ENCODE measurements at places on chromosomes 3 and 15.
A peak's percentile ranks its signal among the peaks of the same experiment; 100 is the strongest.

DNA sequence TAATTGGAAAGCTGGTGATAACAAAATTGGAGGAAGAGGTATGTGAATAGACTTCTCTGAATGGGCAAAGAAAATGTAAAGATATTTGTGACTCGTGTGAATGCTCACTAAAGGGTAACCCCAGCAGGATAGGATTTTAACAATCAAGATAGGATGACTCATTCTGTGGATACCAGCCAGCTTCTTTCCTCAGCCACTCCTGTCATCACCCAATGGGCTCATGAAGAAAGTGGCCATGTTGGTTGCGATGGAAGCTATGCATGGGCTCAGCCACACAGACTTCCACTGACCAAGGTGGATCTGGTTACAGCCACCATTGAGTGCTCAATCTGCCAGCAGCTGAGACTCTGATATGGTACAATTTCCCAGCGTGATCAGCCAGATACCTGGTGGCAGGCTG, 40.9 kb downstream of the STRIT1 start:
- no peak for DNase-seq

DNA sequence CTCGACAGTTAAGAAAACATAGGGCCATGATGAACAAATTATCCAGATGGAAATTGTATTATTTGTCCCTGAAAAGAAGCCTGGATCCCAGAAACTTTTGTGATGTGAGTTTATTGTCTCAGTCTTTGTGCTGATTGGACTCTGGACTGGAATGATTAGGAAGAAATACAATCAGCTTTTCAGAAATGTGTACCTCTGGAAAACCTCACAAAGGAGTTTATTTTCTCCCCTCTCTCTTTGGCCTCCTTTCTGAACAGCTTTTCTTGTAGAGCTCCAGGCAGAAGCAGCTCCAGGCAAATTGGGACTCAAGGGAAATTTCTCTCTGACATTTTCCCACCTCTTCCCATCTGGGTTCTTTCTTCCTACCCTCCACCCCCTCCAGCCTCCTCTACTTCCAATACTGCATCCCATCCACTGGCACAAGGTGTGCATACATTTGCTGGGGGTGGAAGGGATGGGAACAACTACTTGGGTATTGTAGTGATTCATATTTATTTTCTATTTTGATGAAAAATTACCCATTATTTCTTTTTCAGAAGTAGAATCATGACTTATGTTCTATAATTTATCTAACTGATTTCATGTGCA, 119.7 kb downstream of the CD47 start:
- no peak for DNase-seq

- no peak for DNase-seq
These were observed 232.7 kb downstream of the MECOM start for GRCh38 chr3:169430707-169431404.

DNA sequence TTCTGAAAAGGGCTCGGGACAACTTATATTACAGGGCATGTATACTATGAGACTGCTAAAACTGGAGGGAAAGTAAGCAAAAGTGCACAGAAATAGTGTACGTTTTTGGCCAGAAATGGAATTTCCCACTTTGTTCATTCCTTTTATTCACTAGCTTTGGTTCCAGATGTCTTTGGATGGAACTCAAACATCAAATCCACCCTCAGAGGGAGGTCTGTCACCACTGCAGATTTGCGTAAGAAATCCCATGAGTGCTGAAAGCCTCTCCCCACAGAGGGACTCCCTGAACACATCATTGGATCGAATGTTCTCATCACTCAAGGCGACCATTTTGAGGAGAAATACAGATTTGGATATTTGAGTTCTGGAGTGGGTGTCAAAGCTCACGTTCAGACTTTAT, 71.6 kb downstream of the FEM1B start:
- DNase-seq: no peak

DNA sequence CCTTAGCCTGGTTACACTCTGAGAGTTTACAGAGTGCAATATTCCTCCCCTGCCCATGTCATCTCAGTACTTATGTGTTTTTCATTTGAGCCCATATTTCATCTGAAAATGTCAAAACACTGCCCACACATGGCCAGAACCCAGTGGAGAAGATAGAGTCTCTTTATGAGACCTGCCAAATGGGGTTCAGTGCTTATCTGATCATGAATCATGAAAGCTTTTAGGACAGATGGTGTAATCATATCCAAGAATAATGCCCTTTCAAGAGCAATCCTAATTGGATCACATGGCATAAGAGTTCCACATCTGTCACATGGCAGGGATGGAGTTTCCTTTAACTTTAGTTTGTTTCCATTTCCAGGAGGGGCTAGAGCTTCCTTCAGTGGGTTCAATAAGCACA, 77.2 kb upstream of the AGBL1 start:
- DNase-seq: no peak

- no peak for DNase-seq
These were observed 7.1 kb downstream of the SATB1 start for GRCh38 chr3:18417904-18418572.

DNA sequence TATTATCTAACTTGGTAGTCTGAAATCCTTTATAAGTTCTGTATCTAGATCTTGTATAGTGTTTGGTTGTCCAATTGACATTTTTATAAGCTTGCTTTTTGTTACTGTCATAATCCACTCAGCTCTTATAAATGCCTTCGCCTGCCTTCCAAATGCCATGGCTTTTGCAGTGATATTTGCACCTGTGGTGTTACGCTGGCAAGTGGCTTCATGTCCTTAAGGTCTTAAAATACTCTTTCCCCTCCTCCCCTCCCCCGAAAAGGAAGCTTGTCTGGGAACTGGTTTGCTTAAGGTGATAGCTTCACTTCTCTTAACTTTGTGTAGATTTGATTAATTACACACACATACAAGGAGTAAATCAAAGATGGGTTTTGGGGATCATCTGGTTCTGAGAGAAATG, 62.0 kb downstream of the ABHD2 start:
- DNase-seq: no peak

DNA sequence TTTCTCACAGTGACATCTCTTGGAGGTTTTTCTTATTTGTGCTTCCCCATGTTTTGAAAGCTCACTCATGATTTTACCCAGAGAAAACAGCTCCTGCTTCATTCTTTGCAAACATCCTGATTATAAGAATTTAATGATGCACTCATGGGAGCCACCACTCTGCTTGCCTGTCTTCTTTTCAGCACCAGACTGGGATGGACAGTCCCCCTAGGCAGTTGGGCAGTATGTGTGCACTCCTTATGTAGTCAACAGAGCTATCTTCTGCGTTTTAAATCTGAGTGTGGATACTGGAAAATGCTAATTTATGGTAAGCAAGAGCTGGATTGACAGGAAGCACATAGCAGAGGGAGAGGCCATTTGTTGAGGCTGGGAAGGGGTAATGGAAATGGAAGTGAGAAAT, 276.1 kb downstream of the AGBL1 start:
- DNase-seq: no peak

GRCh38 chr15:67396114-67396513, 124.8 kb upstream of the C15orf61 start:
- no peak for DNase-seq

DNA sequence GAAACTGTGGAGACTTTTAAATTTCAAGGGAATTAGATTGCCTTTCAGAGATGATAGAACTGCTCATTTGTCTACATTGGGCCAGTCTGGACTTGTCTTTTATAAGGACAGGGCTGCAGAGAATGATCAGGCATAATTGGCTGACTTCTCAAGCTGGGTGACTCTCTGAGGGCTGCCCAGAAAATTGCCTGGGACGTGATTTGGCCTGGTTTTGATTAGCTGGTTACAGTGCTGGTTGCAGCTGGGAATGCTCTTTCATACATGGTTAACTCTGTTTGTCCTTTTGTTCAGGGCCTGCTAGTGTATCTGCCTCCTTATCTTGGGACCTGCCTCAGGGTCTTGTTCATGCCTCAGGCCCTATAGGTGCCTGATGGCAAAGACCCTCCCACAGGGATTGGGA, 245.6 kb downstream of the CLSTN2 start:
- no peak for DNase-seq

- DNase-seq: no peak
These were observed 415.7 kb upstream of the THBS1 start for GRCh38 chr15:39165020-39165706.

- DNase-seq: no peak
These were observed 63.1 kb downstream of the TLE3 start for GRCh38 chr15:70034596-70034995.

DNA sequence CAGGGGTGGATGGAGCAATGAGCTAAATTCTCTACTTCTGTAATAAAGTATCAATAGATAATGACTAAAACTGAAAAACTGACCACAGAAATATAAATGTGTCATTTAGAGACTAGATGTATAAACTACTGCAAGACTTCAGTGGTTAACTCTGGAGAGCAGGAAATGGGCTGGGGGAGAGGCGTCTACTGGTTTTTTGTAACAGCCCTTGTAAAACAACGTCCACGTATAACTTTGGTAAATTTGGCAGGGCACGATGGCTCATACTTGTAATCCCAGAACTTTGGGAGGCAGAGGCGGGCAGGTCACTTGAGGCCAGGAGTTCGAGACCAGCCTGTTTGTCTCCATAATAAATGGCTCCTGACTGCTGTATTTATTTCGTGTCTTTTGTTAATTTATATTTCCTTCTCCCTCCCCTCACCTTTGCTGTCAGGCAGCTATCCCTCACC, 12.5 kb downstream of the RAB27A start:
- DNase-seq: no peak

DNA sequence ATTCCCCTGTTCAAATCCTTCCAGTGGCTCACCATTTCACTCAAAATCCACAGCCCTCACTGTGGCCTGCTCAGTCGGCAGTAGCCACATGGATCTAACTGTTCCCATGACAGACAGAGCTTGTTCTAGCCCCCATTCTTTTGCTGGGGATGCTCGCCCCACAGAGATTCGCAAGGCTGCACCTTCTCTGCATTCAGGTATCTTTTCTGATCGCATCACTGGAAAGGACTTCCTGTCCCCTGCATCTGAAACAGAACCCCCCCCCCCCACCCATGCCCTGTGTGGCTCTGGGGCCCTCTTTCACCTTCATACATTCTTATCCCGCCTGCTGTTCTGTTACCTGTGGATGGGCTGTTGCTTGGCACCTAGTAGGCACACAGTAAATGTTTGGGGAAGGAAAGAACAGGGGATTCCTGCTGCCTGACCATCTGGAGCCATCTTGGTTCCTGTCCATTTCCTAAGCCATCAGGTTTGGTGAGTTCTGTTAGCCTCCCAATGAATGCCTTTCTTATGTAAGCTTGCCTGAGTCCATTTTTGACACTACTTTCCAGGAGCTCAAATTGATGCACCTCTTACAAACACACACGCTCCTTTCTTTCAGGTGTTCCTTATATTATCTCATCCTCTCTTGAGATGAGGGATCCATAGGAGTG, 42.9 kb upstream of the PGPEP1L start:
- DNase-seq: peak; percentile 61

GRCh38 chr3:187648177-187648576, 22.0 kb downstream of the SST start:
- DNase-seq: no peak

- DNase-seq: no peak
These were observed 546 bp downstream of the TRIM59 start for GRCh38 chr3:160448845-160449635.

- DNase-seq: peak; percentile 19
These were observed 22.0 kb downstream of the SLC15A2 start for GRCh38 chr3:121916189-121916588.

GRCh38 chr3:15450438-15451215, 23.2 kb downstream of the EAF1 start:
- DNase-seq: no peak

- no peak for DNase-seq
These were observed 2.8 kb upstream of the CPNE4 start for GRCh38 chr3:132037581-132037980.

DNA sequence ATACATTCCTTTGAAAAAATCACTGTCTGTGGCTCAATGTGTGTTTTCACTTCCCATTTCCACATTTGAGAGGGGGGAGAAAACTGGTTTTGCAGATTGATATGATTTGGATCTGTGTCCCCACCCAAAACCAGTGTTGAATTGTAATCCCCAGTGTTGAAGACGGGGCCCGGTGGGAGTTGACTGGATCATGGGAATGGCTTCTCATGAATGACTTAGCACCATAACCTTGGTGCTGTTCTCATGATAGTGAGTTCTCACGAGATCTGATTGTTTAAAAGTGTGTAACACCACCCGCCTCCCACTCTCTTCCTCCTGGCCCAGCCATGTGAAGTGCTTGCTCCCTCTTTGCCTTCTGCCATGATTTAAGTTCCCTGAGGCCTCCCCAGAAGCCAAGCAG, 16.1 kb downstream of the TMEM207 start:
- no peak for DNase-seq

- no peak for DNase-seq
These were observed 85.2 kb upstream of the WDR72 start for GRCh38 chr15:53844634-53845033.

DNA sequence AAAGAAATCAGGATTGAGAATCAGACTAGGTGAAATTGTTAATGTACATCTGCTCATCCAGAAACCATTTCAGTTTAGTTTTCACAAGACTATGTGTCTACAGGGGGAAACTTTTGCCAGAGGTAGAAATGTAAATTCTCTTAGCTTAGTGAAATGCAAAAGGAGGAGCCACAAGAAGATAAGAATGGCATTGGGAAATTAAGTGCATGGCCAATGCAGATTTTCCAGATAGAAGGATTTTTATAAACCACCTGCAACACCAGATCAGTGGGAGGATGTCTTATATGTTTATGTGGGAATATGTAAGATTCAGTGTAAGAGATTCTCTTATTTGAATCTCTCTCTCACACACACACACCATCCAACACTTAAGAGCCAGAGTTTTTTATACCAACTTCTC, 67.2 kb downstream of the HMG20A start:
- no peak for DNase-seq

DNA sequence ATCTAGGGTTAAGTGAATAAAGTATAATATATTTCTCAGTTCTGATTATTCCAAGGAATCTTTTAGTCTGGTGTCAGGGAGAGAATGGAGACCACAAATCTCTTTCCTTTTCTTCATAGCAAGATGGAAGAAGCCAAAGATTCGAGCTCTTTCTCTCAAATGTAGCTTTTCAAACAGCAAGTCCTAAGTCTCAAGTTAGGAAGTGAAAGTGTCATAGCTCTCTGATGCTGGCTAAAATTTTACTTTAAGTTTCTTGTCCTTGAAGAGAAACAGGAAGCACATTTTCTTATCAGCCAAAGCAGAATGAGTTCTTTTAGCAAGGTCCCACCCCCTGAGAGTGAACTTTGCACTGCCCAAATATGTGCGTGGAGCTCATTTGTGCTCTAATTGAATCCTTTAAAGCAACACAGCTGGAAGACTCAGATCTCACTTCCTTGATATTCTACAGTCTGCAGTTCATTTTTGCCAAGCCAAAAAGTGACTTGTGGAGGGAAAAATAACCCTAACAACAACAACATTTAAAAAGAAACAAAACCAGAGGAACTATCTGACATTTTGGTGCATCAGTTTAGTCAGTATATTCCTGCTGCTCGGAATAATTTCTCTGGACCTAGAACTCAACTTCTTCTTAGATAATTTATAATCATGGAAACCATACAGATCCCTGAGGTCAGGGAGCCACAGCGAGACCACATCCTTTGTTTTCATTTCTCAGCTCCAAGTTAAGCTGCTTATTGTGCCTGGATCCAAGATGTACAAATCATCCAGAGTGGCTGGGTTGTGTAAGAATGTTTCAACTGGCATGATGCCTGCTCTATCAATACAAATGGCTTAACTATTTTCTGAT, 238.7 kb upstream of the P2RY1 start:
- DNase-seq: no peak

- DNase-seq: no peak
These were observed 38.2 kb downstream of the TGFBR2 start for GRCh38 chr3:30644615-30645014.

- DNase-seq: no peak
These were observed 114.1 kb downstream of the DCLK3 start for GRCh38 chr3:36650271-36650671.

Measured in G401 (cell line).